ENCODE measurements at places on chromosomes 16 and 17.

- DNase-seq = no peak
These were observed 9.1 kb downstream of the SLC4A1 start for GRCh38 chr17:44258811-44259351.

GRCh38 chr16:51636920-51637769 lies 486.1 kb upstream of the SALL1 start:
- DNase-seq = no peak

- DNase-seq = no peak
These were observed 99.4 kb downstream of the SALL1 start for GRCh38 chr16:51051671-51052070.

GRCh38 chr17:57898487-57899311 lies 48.9 kb upstream of the MRPS23 start:
- DNase-seq = no peak

GRCh38 chr16:53131363-53132071 lies 76.7 kb downstream of the CHD9 start:
- DNase-seq = no peak

GRCh38 chr16:53576210-53576609 lies 73.2 kb upstream of the AKTIP start:
- DNase-seq = no peak

DNA sequence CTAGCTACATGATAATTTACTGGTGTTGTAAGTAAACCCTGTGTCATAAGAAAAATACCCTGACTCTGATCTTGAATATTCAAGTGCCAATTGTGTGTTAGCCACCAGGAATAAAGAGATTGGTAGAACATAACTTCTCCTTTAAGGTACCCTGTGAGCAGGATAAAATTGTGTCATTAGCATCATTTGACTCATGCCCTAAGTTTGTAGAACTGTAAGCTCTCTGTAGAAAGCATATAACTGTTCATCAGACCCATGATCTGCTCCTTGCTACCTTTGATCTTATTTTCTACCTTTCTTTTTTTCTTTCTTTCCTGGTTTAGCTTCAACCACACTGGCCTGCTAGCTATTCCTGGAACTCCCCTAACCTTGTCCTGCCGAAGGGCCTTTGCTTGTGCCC lies 35.8 kb downstream of the PTRH2 start:
- DNase-seq = no peak

DNA sequence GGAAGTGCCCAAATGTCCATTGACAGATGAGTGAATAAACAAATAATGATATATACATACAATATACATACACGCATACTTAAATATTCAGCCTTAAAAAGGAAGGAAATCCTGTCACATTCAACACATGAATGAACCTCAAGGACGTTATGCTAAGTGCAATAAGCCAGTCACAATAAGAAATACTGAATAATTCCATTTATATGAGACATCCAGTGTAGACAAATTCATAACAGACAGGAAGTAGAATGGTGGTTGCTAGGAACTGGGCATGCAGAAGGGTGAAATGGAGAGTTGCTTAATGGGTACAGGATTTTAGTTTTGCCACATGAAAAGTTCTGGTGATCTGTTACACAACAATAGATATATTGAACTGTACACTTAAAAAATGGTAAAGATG lies 8.8 kb upstream of the ITGB4 start:
- DNase-seq = no peak

GRCh38 chr17:14699574-14700185 lies 398.8 kb downstream of the HS3ST3B1 start:
- no peak for DNase-seq

GRCh38 chr17:40485851-40486521 lies 15.4 kb downstream of the TNS4 start:
- DNase-seq = peak; percentile 9

DNA sequence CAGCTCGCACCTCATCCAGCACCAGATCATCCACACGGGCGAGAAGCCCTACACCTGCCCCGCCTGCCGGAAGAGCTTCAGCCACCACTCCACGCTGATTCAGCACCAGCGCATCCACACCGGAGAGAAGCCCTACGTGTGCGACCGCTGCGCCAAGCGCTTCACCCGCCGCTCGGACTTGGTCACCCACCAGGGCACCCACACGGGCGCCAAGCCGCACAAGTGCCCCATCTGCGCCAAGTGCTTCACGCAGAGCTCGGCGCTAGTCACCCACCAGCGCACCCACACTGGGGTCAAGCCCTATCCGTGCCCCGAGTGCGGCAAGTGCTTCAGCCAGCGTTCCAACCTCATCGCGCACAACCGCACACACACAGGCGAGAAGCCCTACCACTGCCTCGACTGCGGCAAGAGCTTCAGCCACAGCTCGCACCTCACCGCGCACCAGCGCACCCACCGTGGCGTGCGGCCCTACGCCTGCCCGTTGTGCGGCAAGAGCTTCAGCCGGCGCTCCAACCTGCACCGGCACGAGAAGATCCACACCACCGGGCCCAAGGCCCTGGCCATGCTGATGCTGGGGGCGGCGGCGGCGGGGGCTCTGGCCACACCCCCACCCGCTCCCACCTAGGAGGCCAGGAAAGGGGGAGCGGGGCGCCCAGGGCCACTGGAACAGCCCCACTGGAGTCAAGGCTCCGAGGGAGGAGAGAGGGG lies 7.5 kb downstream of the ZNF205 start:
- DNase-seq = no peak

- no peak for DNase-seq
These were observed 267.1 kb downstream of the PHKB start for GRCh38 chr16:47728205-47728604.

All from DMS79 treated with DMSO at 0.1 percent for 48 hours (cell line).